ENCODE measurements at places on chromosomes 6 and 20.

DNA sequence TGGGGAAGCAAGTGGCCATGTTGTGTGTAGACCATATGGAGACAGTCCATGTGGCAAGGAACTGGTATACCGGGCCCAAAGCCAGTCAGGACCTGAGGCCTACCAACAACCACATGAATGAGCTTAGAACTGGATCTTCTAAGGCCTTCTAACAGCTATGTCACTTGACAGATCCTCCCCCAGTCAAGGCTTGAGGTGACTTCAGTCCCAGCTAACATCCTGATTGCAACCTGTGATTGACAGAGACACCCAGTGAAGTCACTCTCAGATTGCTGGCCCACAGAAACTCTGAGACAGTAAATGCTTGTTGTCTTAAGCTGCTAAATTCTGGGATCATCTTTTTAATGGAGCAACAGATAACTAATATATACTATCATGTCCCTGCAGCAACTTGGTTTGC is 32.9 kb downstream of the AHI1 start:
- no peak for DNase-seq

- DNase-seq: no peak
Measured at GRCh38 chr20:1874450-1875182, 20.6 kb upstream of the SIRPA start.

DNA sequence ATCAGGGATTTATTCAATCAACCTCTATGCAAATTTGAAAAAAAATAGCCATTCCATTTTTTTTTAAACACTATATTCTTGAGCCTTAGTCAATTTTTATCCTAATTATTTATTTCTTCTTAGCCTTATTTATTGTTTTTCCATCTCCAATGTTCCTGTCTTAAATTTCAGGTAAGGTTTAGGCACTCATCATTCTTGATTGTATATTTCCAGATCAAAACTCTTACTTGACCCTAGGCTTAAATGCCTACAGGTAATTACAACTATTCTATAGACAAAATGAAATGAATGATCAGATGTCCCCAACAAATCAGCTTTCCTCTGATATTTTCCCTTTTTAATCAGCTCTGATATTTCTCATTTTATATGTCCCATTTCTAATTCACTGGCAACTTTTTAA is 402.6 kb upstream of the EPHA7 start:
- no peak for DNase-seq

DNA sequence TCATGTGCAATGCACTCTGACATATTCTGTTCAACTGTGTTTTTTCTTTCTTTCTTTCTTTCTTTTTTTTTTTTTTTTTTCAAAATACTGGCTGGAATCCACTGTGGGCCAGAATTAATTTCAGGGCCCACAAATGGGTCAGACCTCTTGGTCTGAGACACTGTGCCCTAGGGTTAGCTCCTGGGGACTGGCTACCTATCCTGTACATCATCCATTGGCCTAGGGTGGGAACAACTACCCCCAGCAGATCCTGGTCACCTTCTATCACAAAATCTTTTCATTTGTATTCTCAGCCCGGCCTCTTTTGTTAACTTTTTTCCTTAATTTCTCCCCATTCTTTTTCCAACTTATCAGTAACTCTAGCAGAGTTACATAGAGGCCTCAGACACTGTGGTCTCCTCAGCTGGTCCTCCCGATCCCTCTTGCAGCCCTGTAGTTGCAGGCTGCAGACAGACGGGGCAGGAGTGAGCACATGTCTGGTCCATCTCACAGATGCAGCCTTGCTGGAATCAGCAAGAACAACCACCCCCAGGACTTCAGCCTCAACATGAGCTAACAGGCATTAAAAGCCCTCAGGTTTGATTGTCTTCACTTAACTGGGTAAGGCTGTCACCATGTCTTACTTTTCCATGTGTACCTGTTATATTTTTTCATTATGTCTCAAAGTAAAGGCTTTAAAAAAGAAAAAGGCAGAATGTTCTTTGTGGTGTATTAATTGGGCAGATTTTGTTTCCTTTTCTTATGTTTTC is 41.3 kb downstream of the TXLNB start:
- no peak for DNase-seq

DNA sequence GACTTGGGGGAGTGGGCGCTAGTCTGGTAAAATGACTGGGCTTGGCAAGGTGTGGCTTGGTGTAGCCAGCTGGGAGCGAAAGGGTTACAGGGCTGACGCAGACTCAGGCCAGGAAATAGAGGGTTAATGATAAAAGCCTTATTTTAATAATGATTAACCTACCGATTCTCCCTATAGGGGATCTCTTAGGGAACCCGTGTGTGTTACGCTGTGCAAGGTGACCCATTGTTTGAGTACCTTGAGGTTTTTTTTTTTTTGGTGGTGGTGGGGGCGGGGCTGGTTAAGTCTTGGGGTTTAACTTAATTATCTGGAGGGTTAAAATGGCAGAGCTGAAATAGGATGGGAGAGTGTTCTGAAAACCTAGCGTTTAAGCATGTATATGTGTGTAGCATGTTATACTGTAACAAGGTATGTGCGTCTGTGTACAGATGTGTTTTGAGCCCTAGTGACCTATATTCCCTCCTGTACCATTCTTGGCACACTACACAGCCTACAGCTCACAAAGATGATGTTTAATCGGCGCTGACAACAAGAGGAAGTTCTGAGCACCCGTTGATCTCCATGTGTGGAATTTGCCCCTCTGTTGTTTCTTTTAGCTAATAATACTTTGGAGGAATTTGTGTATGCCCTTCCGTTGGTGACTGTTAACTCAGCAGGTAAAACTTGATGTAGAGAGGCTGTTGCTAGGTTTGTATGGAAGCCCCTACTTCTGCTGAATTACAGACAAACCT is 1.3 kb downstream of the CARMIL1 start:
- no peak for DNase-seq

GRCh38 chr20:57396212-57396983 is 5.2 kb downstream of the RBM38 start:
- no peak for DNase-seq

DNA sequence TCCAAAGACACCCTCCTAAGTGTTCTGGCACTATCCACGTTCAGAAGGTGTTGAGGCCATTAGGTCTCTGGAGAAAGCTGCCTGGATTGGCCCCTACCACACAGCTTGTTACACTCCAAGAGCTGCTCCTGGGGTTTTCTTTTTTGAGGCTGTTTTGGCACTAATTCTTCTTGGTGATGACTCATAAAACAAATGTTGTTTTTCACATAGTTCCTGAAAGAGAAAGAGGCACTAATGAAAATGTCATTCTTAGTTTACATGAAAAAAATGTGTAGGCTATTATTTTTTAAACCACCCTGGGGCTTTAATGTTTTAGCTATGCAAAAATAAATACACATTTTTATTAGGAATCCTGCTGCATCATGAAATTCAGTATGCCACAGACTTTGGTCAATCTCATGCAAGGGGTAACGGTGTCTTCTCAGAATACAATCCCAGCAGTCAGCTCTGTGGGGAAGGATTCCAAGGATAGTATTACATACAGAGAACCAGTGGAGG is 38.1 kb downstream of the TBPL1 start:
- DNase-seq: no peak

DNA sequence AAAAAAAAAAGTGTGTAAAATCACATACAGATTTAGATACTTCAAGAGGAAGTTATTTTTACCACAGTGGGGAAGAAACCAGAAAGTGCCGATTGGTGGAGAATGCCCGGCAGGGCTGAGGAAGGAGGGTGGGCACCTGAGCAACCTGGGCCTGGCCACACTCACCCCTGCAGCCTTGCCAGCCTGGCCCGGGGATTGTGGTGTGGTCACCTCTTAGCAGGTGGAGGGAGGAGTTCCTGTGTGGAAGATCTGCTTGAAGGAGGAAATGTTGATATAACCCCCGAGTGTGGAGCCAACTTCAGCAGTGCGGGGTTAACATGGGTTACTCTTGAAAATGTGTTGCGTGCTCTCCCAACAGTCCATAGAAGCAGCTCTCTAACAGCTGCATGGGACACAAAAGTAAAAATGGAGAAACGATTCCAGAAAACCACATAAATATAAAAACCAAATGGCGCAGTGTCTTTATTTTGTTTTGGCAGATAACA is 14.7 kb downstream of the UST start:
- no peak for DNase-seq

GRCh38 chr20:59004763-59005522 is 2.1 kb downstream of the CTSZ start:
- DNase-seq: no peak

DNA sequence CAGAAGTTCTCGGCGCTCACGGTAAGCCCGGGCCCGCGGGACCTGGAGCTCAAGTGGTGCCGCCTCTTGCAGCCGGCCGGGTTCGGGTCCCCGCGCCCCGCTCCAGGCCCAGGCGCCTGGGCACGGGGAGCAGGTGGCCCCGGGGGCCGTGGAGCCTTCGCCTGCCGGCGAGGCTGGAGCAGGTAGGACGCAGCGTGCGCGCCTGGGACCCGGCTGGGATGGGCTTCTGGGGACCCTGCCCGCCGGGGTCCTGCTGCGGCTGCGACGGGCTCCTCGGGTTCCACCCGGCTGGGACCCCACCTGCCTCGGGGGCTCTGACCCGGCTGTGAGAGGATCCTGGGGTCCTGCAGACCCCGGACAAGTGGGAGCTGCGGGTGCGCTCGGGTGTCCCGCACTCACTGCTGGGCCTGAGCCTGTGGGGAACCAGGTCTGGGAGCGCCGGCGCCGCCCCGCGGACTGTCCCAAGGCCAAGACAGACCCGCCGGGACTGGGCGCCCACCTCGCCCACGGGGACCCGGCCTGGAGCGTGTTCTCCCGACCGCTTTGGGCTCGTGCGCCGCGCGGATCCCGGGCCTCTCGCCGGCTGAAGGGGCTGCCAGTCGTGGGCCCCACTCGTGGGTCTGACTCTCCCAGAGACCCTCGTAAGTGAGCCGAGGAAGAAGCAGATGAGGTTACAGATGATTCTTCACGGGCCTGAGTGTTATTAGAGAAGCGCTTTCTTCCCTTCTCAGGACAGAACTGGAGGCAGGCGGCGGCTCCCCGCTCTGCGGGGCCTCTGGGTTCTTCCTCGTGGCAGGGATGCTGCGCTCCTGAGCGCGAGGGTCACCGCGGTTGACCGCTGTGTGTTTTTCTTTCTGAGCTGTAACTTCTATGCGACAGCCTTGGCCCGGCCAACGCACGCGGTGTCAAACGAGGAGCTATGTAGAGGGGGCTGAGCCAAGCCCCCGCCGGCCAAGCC is 729 bp downstream of the SMOC2 start:
- DNase-seq: no peak

DNA sequence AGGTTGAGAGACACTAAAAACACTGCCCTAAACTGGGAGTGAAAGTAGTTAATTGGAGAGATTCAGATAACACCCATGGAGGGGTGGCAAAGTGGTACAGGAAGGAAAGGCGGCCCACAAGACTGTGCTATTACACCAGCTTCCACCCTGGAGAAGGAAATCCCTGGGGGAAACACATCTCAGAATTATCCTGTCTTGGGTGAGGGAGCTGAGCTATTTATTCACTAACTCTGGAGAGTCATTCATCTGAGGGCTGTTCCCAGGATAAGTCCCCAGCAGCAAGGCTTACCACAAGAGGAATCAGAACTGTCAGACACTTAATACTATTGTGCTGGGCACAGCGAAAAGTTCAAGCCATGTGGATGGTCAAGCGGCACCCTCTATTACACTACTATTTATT is 9.9 kb downstream of the TBCC start:
- no peak for DNase-seq

- DNase-seq: no peak
Measured at GRCh38 chr6:43497689-43498088, 12.5 kb downstream of the LRRC73 start.

DNA sequence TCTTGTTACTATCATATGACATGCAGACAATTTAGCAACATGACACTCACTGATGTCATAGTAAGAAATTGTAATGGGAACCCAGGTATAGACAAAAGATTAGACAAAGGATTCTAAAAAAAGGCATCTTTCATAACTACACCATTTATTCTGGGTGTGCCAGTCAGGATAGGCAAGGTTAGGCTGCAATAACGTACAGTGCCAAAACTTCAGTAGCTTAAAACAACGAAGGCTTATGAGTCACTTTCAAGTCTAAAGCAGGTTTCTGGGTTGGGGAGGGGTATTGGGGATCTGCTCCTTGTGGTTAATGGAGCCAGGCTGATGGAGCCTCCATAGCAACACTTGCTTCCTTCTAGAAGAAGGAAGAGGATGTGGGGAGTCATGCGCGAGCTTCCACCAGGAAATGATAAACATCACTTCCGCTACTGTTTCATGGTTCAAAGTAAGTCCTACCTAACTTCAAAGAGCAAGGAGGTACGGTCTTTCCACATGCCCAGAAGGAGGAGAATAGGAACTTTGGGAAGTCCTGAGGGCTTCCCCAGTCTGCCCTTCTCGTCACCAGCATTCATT is 2.0 kb upstream of the GTSF1L start:
- no peak for DNase-seq

DNA sequence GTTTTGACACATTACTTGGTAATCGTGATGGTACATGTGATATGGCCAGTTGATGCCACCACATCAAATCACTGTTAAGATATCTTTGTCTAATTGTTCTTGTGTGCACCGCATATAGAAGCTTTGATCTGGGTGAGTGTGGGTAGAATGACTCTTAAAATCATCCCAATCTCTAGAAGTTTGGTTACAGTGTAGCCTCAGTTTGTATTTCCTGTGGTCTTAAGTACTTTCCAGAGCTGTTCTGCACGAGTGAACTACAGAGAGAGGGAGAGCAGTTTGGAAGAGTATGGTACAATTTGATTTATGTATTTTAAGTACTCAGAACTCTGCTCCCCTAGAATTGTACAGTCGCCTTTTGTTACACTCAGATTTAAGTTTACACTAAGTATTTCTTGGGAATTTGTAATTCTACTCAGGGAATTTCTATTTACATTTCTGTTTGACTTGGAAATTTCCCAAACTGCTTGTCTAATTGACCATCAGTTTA is 37.5 kb downstream of the SNX9 start:
- no peak for DNase-seq

DNA sequence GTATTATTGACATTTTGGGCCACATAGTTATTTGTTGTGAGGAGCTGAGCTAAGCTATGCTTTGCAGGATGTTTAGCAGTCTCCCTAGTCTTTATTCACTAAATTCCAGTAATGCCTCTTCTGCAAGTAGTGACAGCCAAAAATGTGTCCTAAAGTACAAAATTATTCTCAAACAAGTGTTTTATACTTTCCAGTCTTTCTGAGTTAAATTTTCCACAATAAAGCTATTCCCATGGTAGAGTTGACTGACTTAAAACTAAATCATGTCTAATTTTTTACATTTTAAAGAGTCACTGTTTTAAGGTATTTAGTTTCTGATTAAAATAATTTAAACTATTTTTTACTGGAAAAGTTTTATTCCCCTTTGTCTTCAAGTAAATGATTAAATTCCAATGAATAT is 717.8 kb upstream of the HS3ST5 start:
- no peak for DNase-seq

GRCh38 chr20:50916257-50916656 is 15.0 kb downstream of the ADNP start:
- no peak for DNase-seq

All from NCI-H2081 treated with DMSO at 0.1 percent for 48 hours (cell line).